Immature natural killer cell (primary cell): ENCODE measurements at places on chromosomes 3 and 15.

DNA sequence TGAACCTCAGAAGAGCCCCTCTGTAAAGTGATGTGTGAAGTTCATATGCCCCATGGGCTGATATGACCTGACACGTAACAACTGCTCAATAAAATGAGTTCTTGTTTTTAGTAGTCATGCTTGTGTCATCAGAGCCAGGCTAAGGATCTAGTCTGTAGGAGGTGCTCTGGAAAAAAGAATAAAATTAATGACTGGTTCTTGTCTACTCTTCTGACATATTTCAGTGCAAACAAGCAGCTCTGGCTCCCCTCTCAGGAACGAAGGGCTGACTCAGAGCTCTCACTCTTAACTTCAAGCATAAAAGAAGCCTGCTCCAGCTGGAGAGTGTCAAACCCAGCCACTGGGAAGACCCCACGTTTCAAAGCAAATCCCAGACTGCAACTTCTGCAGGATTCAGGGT is 77.0 kb downstream of the LRIG1 start:
- no peak for DNase-seq

GRCh38 chr3:57030721-57031120 is 29.7 kb upstream of the SPATA12 start:
- no peak for DNase-seq

DNA sequence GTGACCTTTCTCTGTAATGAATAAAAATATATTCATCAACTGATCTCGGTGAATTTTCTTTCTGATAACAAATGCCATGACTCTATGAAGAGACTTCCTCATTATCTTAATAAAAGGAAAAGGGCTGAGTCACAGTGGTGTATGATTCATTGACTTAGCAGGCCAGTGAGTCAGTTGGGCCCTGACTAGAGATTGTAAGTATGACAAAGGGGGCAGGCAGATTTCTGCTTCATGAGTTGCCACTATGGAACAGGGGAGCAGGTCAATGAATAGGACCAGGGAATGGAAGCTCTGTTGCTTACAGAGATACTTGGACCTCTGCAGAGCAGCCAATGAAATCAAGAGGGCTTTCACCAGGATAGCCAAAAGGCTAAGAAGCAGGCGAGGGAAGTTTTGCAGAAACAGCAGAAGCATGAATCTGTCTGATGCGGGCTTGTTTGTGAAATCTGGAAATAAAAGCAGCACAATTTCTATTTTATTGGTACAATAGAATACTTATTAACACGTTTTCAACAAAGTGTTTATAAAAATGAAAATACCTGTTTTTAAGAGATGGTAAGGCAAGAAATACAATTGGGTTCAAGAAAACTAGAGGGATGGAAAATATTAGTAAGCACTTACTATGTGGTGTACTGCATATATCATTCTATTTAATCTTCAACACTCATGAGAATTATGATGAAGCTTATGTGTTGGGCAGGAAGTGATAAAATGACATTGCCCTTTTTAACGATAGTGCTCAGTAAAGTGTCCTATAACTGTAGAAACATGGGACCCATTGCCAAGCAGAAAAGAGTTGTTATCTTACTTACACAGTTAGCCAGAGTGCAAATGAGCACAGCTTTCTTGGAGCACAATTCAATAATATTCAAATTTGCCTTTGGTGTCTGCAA is 169.8 kb upstream of the MYRIP start:
- DNase-seq, result no peak

- no peak for DNase-seq
Observed at GRCh38 chr15:45668386-45668785, 33.6 kb downstream of the SQOR start.

- DNase-seq, result no peak
Observed at GRCh38 chr3:181569356-181569940, 142.3 kb upstream of the SOX2 start.

DNA sequence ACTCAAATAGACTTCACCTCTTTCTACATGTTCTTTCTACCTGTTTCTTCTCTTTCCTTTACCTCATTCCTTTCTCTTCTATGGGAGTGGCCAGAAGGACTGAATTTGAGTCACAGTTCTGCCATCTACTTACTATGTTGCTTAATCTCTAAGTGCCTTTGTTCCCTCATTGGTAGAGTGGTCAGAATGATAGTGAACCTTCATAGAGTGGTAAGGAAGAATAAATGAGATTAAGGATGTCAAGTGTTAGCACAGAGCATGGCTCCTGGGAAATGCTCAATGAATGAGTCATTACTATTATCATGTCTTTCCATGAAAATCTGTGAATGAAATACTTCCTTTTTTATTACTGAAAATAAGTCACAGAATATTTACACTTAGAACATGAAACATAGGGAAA is 17.5 kb downstream of the TMEM207 start:
- DNase-seq, result no peak

DNA sequence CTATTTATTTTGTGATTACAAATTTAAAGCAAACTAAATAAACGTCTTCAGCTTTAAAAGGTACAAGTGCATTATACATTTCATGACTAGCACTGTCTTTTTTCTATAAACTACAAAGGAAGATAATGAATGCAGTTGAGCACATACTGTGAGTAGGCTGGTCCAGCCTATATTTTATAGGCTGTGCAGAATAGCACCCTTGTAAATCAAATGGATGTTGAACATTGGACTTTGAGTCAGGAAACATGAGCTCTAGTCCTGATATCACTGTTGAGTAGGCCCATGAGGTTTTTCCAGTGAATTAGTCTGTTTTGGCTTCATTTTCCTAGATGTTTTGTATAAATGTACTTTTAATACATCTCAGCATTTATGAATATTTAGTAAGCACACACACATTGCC is 447.3 kb upstream of the KCNMB2 start:
- no peak for DNase-seq

- no peak for DNase-seq
Observed at GRCh38 chr3:100561459-100562158, 47.8 kb upstream of the ADGRG7 start.

GRCh38 chr3:128318275-128318941 is 148.3 kb downstream of the DNAJB8 start:
- no peak for DNase-seq

DNA sequence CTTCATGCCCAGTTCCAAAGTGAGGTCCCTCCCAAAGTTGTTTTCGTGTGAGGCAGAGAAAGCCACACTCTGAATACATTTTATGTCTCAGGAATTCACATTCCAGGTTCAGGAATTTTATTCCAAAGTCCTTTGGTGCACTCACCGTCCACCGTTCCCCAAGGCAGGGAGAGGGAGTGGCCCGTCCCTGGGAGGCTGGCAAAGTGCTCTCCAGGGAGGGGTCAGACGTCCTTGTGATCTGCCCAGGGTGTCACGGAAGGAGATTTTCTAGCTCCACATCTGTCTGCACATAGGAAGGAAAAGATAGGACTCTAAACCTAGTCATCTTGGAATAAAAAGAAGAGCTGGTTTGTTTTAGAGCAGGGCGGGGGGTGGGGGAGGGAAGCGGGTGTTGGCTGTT is 47.9 kb downstream of the KLF13 start:
- no peak for DNase-seq

- DNase-seq, result no peak
Observed at GRCh38 chr3:134885877-134886621, 91.0 kb downstream of the EPHB1 start.

- no peak for DNase-seq
Observed at GRCh38 chr3:178367817-178368617, 168.2 kb upstream of the KCNMB2 start.

DNA sequence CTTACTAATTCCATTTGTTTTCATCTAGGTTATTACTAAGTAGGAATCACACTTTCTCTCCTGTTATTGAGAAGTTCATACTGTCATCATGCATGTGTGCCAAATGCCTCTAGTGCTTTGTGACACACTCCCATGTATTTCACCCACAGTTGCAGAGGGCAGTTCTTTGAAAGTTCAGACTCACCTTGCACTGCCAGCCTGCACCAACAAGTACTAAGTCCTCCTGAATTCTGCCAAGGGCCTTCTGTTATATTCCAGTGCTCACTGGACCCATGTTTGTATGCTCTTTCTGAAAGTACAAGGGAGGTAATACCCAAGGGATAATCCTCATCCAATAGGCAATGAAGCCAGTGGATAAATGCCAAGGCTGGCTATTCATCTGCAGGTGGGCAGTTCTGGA is 136.6 kb upstream of the ARPP21 start:
- DNase-seq, result no peak

- DNase-seq, result no peak
Observed at GRCh38 chr15:70726753-70727152, 36.6 kb downstream of the UACA start.

DNA sequence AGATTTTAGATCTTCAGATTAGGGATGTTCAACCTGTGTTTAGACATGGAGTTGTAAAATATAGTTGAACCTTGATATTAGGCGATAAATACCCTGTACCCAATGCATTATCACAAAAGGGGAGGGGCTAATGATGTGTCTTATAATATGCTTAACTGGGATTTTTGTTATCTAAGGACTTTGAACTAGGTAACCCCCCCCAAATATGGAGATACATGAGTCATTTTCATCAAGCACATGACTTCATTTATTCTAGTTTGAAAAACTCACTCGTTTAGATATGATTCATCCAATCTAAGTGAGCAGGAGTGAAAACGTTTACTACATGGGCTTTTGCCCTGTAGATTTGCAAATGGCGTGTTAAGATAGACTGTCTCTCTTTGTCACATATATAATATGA is 212.4 kb downstream of the IL5RA start:
- no peak for DNase-seq

GRCh38 chr3:108133858-108134554 is 43.2 kb upstream of the CD47 start:
- DNase-seq, result no peak

- no peak for DNase-seq
Observed at GRCh38 chr3:43287500-43287873, 1.1 kb downstream of the SNRK start.

- no peak for DNase-seq
Observed at GRCh38 chr3:84066915-84067314, 891.9 kb upstream of the CADM2 start.

- no peak for DNase-seq
Observed at GRCh38 chr3:109926376-109926775, 589.0 kb upstream of the DPPA4 start.

GRCh38 chr3:190526787-190527762 is 13.2 kb downstream of the IL1RAP start:
- DNase-seq, result no peak

DNA sequence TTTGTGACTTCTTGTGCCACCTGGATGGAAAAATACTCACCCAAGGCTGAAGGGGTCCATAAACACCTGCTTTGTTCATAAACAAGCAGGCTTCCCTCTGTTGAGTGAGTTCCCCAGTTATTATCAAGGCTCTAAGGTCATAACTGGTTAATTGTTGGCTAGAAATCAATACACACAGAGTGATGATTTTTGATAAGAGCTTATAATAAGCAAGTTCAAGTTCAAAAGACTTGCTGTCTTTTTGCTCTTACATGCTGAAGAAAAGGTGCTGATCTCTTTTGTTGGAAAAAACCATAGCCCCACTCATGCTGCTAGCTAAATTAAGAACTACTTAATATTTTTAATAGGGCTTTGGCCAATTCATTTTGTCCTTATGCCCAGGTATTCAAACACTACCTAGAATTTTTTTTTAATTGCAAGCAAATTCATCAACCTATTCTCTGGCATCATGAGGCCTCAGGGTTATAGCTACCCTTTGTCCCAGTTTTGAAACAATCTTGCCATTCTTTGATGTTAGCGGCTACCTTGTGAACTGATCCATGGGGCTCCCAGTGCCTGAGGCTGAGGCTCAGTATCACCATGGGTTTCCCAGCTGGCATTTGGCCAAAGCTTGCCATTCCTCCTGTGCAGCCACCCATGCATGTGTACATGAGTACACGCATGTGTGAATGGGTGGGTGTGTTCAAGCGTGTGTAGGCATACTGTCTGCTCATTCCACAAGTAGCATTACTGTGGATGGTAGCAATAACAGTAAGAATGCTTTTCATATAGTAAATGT is 127.6 kb upstream of the LPP start:
- DNase-seq, result no peak

DNA sequence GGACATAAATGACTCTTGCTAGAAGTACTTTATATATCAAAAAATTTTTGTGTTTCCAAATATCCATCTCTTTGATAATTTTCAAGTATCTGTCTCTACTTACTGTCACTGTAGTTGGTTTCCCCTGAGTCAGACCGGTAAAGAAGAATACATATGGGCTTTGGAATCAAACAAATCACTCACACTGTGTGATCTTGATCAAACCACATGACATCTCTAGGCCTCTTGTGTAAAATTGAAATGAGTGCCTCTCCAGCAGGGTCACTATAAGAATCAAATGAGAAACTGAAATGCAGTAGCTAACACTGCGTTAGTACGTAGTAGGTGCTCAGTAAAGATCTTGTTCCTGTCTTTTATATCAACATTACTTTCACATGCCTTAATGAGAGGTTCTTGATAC is 314.6 kb upstream of the STT3B start:
- no peak for DNase-seq

- DNase-seq, result no peak
Observed at GRCh38 chr3:133527081-133527715, 46.3 kb upstream of the CDV3 start.

GRCh38 chr3:23859012-23859743 is 53.4 kb downstream of the UBE2E1 start:
- DNase-seq, result no peak

DNA sequence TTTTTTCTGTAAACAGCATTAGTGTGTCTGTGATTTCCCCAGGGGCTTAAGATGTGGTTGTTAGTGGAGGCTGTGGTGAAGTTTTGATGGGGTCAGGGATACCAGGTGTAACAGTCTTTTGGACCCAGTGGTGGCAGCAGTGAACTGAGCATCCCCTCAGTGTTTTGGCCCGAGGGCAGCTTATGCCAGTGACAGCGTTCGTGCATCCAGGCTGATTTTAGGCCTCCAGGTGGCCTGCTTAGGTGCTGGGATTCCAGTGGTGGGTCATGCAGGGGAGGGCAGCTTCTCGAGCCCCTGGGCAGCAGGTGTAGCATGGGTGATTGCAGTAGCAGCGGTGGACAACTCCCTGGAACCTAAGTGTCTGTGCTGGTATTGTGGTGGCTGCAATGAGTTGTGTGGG is 29.2 kb downstream of the STT3B start:
- no peak for DNase-seq

GRCh38 chr3:163273694-163274093 is 1777.1 kb downstream of the OTOL1 start:
- DNase-seq, result no peak

DNA sequence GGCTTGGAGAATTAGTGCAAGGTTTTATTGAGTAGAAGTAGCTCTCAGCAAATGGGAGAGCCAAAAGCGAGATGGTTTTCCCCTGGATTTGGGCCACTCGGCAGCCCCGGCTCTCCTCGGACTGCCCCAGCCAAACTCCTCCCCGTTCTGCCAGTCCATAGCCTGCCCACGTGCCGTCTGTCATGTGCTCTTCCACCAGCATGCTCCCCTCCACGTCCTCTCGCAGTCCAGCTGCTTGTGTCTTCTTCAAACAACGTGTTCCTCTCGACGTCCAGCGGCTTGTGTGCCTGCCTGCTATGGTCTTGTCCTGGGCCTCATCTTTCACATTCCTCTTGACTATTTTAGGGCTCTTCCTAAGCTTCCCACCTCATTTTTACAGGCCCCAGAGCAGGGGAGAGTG is 16.7 kb upstream of the SECISBP2L start:
- DNase-seq, result no peak
